ENCODE measurements at places on chromosomes 3 and 15.

- DNase-seq = no peak
These were observed 553.7 kb downstream of the TAFA4 start for GRCh38 chr3:68378631-68379030.

DNA sequence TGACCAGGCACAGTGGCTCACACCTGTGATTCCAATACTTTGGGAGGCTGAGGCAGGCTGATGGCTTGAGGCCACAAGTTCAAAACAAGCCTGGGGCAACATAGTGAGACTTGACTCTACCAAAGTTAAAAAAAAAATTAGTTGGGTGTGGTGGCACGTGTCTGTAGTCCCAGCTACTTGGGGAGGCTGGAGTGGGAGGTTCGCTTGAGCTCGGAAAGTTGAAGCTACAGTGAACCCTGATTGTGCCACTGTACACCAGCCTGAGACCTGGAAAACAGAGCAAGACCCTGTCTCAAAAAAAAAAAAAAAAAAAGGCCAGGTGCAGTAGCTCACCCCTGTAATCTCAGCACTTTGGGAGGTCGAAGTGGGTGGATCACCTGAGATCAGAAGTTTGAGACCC lies 3.1 kb downstream of the CDC25A start:
- no peak for DNase-seq

GRCh38 chr3:81622395-81622794 lies 139.1 kb downstream of the GBE1 start:
- no peak for DNase-seq

- DNase-seq = no peak
These were observed 53.3 kb upstream of the AMOTL2 start for GRCh38 chr3:134427400-134428111.

GRCh38 chr15:51931638-51932037 lies 39.9 kb downstream of the LEO1 start:
- DNase-seq = no peak

DNA sequence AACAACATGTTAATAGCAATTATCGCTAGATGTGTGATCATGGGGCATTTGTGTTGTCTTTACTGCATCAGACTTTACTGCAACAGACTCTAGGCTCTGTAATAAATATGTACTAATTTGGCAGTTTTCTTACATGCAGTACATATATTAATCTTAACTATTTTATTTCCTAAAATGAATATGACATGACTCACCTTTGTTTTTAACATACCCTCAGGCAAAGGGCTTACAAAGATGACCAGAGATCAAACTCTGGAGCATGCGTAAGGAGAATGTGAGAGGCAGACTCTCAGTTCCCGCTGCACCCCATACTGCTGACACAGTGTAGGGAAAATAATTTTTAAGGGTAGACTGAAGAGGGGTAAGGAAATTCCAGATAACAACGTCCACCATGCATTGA lies 7.2 kb upstream of the FAM174B start:
- DNase-seq = no peak
